Left ventricle myocardium superior (tissue), 1 donor: ENCODE measurements at places on chromosomes 11 and 22.

DNA sequence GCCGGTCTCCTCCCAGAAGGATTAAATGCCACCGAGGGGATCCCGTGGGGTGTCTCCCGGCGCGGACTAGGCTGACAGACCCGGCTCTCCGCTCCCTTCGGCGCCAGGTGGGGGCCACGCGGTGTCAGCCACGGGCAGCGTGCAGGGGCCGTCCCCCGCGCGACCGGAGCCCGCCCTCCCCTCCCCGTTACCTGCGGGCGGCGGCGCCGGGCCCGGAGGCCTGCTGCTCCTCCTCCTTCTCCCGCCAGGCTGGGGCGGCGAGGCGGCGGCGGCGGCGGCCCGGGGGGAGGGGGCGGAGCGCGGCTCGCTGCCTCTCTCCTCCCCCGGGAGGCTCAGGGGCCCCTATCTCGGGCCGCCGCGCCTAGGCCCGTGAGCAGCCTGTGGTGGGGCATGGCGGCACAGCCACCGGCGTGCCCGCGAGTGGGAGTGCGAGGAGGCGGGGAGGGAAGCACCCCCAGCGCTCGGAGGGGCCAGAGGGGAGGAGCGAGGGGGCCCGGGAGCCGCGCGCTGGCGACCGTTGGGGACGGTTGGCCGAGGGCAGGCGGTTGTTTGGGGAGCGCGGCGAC lies 450 bp downstream of the ZBTB44 start:
- peak; percentile 83 for DNase-seq

DNA sequence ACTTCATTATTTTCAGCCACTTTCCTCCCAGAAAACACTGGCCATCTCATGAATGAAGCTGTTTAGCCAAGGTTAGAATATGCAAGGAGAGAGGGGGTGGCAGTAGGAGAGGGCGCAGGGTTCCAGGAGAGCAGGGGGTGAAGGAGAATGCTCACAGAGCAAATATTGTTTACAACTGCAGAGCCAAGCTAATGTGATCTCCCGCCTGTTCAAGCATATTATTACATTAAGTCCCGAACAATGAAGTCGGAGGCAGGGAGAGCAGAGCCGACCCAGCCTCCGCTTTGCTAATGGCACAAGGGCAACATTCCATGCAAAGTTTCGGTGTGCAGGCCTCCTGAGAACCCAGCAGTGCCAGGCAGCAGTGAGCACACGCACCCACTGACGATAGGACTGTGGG lies 80.1 kb downstream of the MICAL3 start:
- DNase-seq, result no peak

DNA sequence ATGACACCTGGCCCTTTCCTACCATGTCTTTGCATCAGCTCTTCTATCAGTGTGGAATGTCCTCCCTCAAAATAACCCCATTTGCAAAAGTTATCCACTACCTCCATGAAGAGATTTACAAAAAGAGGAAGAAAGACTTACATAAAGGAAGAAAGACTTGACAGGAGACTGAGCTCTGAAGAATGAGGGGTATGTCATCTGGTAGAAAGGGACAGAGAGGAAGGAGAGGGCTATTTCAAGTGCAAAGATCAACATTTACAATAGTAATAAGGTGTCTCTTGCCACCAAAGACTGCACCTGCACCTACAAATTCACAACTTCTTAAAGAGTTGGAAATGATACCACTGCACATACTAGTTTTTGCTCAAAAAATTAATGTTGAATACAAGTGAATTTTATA lies 18.2 kb downstream of the PAK1 start:
- no peak for DNase-seq

GRCh38 chr11:91871791-91872190 lies 352.8 kb upstream of the FAT3 start:
- DNase-seq, result no peak

DNA sequence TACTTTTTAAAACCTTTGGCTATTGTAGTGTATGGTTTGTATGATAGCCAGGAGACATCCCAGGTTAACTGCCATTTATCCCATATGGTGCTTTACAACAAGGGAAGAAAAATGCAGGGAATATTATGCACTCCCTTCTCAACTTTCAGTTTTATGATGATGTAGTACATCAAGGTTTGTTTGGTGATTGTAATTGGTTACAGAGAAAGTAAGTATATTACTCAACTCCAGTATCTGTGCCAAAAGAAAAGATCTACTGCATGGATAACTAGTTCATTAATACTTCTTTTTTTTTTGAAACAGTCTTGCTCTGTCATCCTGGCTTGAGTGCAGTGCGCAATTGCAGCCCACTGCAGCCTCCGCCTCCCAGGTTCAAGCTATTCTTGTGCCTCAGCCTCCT lies 65.3 kb downstream of the BCL2L13 start:
- no peak for DNase-seq

DNA sequence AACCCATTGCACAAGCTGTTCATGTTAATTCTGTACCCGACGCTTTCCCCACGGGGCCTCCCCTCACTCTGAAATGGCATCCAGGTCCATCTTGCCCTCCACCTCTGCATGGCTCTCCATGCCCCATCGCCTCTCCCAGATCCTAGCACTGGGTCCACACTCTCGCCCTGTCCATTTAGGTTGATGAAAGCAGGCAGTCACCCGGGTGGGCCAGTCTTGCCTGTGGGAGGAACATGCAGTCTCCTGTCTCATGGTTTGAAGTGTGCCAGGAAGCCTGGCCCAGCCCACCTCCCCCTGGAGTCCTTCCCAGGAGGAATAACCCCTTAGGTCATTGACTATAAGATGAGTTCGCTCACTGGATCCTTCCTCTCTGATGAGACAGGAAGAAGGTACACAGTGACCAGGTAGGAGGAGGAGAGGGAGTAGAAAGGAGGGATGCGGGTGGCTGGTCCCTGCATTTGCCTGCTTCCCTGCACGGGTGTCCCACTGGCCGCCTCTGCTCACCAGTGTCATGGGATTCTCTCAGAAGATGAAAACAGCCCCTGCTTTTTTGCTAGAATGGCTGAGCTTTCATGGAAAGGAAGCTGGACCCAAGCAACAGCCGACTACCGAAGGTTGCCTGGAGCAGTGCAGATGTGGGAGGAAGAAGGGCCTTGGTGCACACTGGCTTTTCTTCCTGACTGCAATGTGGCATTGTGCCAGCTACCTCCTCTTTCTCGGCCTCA lies 6.8 kb downstream of the TMEM121B start:
- DNase-seq, result no peak

DNA sequence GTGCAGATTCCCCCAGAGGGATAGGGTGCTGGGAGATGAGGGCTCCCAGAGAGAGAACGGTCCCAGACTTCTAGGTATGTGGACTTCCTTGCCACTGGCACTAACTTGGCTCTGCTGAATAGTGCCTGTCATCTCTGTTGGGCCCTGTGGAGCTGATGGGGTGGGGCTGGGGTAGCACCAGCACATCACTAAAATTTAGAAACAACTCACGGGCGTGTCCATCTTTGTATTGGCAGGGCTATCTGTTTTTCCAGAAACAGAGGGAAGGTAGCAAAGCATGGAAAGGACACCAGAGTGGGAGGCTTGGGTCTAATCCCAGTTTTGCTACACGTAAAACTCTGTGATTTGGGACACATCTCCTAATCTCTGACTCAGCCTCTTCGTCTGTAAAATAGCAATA lies 25.8 kb downstream of the SWAP70 start:
- no peak for DNase-seq

DNA sequence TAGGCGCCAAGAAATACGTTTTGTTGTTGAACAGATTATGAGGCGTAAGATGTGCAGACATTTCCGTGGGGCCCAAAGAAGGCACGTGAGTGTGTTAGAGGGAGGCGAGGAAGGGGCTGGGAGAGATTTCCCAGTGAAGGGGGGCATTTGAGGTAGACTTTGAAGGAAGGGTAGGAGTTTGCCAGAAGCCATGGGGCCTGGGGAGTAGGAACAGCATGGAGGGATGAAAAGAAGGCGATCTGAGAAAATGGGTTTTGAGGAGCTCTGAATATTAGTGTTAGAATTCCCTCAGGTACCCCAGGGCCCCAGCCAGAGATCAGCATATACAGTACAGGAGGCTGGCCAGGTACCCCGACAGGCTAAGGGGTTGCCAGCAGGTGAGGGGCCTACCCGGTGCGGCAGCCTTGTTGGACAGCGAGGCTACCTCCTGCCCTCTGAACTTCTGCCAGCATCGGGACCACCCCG lies 414 bp upstream of the MIEF1 start:
- DNase-seq, result no peak

DNA sequence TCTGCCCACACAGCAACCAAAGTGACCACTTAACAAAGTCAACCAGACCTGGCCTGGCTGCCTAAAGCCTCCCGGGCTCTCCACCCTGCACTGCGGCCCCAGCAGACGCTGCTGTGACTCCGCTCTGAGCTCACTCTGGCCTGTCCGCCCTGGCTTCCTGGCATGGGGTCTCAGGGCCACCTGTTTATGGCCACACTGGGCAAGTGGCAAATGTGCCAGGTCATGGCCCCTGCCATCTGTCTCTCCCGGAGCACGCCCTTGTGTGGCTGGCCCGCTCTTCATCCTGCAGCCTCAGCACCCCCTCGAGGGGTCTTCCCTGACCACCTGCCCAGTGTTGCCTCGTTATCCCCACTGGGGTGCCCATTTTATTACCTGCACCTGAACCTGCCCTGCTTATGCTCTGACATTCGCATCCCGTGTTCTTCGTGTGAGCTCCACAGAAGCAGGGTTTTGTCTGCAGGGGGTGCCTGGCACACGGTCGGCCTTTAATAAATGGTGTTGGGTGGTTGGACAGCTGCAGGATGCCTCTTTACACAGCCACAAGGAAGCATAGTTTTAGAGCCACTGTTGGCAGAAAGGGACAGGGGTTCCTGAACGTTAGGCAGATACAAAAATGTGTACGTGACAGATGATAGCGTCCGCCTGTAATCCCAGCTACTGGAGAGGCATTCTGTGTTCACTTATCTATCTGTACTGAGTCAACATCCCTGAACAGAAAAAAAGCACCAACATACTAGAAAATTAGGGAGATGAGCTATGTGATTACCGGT lies 785.6 kb downstream of the TBC1D22A start:
- no peak for DNase-seq

GRCh38 chr11:129722529-129722928 lies 93.1 kb upstream of the TMEM45B start:
- no peak for DNase-seq

GRCh38 chr11:27451244-27451965 lies 21.2 kb downstream of the LGR4 start:
- DNase-seq, result no peak

DNA sequence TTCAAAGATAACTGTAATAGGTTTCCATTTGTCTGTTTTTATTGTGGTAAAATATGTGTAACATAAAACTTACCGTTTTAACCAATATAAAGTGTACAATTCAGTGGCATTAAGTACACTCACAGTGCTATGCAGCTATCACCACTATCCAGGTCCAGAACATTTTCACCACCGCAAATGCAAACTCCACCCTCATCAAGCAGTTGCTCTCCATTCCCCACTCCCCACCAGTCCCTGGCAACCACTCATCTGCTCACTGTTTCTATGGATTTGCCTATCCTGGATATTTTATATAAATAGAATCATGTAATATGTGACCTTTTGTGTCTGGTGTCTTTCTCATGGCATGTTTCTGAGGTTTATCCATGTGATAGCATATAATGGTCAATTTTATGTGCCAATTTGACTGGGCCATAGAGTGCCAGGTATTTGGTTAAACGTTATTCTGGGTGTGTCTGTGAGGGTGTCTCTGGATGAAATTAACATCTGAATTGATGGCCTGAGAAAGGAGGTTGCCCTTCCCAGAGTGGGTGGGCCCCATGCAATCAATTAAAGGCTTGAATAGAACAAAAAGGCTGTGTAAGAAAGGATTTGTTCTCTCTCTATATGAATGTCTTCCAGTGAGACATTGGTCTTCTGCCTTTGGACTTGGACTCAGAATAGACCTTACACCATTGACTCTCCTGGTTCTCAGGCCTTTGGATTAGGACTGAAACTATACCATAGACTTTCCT lies 17.2 kb upstream of the SMCO4 start:
- no peak for DNase-seq

DNA sequence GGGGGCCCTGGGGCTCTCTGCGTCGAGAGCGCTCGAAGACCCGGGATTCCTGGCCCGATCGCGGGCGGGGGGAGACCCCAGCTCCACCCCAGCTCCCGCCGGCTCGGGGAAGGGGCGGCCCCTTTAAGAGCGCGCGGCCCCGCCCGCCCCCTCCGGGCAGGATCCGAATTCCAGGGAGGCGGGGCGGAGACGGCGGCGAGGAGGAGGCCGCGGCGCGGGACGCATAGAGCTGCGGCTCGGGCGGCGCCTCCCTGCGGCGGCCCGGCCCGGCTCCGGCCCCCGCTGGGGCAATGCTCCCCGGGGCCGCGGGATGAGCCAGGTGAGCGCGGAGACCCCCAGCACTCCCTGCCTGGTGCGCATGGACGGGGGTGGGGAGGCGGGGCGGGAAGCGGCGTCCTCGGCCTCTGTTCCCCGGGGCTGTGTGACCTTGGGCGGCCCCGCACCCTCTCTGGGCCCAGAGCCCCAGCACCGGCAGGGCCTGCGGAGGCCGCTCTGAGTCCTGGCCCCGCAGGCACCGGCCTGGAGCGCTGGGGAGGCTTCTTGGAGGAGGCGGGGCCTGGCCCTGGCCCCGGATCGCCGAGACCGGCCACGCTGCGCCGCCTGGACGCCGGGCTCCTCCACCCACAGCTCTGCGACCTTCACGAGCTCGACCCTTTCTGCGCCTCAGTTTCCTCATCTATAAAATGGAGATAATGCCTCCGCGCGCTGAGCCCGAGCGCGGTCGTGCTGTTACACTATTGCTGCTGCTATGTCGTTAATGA lies 565 bp downstream of the GAS2L1 start:
- DNase-seq, result peak; percentile 94

DNA sequence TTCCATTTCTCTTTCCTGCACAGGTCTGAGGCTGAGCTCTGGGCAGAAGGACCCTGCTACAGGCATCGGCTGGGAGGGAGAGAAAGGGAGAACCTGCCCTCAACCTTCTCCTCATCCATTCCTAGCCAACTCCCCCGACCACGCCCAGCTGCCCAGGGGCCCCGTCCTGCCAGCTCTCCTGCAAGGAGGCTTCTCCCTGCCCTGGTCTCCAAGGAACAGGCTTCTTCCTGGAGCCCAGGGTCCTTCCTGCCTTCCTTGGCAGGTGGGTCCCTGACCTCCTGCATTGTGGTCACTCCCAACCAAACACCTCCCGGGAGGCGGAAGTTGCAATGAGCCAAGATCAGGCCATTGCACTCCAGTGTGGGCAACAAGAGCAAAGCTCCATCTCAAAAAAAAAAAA lies 12.5 kb upstream of the HMOX1 start:
- no peak for DNase-seq

DNA sequence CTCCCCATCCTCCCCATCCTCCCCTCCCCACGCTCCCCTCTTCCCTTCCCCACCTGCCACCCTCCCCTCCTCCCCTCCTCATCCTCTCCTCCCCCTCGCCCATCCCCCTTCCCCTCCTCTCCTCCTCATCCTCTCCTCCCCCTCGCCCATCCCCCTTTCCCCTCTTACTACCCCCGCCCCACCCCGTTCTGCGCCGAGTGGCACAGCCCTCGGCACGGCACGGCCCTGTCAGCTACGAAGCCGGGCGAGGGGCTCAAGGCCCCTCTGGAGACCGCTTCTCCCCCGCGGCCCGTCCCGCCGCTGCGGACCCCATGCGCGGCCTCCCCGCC lies 449.9 kb downstream of the OPCML start:
- no peak for DNase-seq

DNA sequence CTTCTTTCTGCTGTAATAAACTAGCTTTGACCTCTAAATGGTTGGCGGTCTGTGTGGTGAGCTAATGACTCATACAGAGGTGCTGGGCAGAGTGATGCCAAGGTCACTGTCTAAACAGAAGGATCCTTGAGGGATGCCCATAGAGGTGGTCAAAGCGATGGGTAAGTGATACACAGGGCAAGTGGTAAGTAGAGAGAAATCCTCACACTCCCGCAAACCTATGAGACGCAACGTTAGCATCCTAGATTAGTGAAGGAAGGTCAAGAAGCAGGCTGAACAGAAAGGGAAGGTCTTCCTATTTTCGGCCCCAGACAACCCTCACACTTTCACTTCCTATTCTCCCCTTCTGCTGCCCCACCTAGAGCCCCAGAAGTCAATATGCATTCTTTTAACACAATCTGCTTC lies 65.6 kb upstream of the SESN3 start:
- no peak for DNase-seq
